Fibroblast of skin of left biceps (primary cell): ENCODE measurements at places on chromosomes 3 and 15.

- no peak for DNase-seq
These were observed 119.8 kb downstream of the TNIK start for GRCh38 chr3:171340434-171340833.

GRCh38 chr3:196609805-196610515 lies 29.5 kb upstream of the NRROS start:
- no peak for DNase-seq

GRCh38 chr3:31232055-31233025 lies 300.4 kb upstream of the STT3B start:
- no peak for DNase-seq

- no peak for DNase-seq
These were observed 13.7 kb downstream of the FAM240A start for GRCh38 chr3:46626039-46626438.

DNA sequence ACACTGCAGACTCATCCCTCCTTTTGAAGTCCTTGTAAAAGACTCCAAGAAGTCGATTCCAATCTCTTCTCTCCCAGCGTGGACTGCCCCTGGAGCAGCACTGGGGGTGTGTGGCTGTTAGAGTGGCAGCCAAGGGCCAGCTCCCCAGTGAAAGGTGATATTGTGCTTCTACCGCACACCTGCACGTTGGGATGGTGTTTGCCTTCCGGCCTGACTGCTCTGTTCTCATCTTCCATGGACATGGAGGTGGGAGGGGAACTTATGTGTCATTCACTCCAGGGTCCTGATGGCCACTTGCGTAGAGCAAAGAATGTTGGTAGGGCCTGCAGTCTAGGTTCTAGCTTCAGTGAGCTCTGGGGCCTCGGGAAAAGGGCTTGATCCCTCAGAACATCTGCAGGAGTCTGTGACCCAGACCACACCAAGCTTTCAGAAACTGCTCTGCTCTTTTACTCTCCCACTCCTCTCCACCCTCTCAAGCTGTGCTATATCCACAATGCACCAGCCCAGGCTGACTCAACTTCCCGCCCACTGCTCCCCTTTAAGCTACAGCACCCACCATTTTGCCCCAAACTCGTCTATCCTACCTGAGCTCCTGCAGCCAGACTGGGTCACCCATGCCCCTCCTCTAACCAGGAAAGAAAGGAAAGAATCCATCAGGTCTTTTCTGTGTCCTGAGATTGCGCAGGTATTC lies 31.3 kb downstream of the LIPC start:
- DNase-seq: no peak

- no peak for DNase-seq
These were observed 267.7 kb downstream of the CHL1 start for GRCh38 chr3:464255-464654.

DNA sequence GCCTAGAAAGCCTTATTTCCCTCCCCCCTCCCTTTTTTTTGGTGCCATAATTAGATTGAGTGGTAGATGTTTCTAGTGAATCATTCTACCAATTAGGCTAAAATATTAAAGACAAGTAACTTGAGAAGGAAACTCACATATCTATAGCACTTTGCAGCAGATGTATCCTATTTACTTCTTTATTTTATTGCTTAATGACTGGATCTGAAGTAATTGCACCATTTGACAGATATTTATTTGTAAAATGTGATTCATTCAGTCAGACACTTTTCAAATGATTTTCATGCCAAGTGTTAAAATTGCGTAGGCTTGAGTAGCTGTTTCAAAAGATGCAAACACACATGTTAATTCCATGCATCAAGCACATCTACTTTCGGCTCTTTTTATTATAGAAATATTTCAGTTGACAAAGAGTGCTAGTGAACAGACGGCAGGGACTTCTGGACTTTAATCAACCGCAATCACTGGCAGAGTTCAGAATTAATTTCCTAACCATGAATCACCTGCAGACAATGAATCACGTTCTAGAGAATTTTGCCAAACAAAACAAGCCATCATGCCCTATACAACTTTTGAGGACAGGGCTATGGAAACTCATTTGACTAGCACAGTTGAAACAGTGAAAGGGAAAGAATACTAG lies 636.8 kb downstream of the MECOM start:
- DNase-seq: peak; percentile 80

- DNase-seq: peak; percentile 77
These were observed 360.8 kb upstream of the PROK2 start for GRCh38 chr3:72145506-72146380.

GRCh38 chr3:40265181-40265580 lies 44.3 kb upstream of the EIF1B start:
- no peak for DNase-seq

GRCh38 chr3:44000586-44000985 lies 241.1 kb upstream of the TOPAZ1 start:
- no peak for DNase-seq

DNA sequence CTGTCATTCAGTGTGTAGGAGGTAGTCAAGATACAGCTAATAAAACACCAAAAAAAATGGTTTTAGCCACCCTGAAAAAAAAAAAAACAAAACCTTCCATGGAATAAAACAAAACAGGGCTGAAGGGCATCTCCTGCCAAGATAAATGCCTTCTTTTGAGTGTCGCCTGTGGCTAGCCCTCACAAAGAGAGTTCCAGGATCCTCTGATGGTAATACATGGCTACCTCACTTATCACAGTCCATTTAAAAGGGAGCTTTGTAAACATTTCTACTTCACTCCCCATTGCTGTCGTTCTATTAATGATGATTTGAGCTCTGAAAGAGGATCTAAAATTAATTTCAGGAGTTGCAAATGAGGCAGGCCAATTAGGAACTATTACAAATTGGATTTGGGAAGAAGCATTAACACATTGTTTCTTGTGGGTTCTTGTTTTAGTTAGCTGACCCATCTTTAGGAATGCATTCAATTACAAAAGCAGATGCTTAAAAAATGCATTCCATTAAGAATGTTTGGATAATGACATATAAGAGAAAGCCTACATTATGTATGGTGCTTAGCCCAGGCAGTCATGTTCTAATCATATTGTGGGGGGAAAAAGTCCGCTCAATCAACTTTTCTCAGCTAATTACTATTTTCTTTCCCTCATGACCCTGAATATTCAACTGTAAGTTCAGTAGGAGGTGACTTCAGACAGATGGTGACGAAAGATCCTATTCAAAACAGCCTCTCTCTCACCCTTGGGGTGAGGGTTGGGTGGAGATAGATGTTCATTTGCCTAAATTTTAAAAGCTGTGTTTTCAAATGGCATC lies 255.1 kb upstream of the WNT5A start:
- DNase-seq: no peak

GRCh38 chr3:168604767-168605166 lies 509.0 kb upstream of the GOLIM4 start:
- DNase-seq: no peak

DNA sequence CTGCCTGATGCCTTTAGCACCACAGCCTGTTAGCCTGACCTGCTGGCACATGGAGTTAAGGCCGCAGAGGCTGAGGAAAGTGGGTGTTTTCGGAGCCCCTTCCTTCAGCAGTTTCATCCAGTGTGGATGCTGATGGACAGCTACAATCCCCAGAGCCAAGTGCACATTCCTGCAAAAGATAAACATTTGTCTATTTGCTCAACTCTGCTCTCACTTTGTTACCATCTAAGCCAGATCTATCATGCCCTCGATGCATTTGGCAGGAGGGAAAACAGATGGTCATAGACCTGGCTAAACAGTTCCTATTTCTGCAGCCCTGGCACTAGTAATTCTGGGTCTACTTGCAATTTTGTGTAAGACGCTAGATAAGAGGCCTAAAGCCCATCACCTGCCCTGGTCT lies 312.9 kb upstream of the RASGRP1 start:
- no peak for DNase-seq

DNA sequence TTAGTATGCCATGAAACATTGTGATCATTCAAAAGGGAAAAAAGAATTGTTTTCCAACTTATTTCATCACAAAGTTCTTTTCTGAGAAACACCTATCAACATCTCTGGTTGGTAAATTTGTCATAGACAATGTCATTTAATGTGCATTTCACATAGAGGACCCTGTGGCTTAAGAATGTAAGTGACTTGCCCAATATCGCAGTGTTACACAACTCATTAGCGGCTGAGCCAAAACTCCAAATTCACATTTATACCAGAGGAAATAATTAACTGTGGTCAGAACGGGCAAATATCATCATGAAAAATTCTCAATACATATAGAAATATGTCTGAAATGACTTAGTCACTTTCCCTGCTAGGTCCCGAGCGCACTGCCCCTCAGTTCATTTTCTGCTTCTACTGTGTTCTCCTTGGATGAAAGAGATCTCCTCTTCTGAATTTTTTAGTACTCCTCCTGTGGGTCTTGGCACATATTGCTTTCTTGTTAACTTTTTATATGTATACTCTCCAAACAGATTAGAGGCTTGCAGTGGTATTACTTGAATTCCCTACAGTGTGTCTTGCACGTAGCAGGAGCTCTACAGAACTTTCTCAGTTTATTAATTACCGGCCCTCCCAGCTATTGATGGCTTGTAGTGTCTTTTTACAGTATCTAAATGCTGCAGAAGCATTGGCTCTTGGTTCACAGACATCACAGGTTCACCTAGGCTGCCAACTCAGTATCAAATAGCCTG lies 33.1 kb downstream of the PTX3 start:
- no peak for DNase-seq

DNA sequence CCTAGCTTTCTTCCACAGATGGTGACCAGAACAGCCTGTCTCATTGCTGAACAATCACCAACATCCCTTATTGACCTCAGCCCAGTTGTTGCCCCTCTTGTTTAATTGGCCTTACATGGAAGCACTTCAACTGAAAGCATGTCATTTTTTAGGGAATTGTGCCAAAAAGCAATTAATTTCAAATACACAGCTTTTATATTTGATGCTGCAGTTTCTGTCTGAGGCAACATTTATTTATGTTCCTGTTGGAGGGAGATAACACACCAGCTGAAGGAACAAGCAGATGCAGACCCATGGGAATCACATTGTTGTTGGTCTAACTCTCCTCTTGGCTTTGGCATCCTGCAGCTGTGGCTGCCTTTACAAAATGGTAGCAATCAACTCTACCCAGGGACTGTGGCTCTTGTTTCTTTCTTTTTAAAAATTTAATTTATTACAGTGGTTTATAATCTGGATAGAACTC lies 498.1 kb upstream of the RGMA start:
- DNase-seq: no peak

GRCh38 chr3:12994607-12995388 lies 78.4 kb downstream of the IQSEC1 start:
- DNase-seq: peak; percentile 25

DNA sequence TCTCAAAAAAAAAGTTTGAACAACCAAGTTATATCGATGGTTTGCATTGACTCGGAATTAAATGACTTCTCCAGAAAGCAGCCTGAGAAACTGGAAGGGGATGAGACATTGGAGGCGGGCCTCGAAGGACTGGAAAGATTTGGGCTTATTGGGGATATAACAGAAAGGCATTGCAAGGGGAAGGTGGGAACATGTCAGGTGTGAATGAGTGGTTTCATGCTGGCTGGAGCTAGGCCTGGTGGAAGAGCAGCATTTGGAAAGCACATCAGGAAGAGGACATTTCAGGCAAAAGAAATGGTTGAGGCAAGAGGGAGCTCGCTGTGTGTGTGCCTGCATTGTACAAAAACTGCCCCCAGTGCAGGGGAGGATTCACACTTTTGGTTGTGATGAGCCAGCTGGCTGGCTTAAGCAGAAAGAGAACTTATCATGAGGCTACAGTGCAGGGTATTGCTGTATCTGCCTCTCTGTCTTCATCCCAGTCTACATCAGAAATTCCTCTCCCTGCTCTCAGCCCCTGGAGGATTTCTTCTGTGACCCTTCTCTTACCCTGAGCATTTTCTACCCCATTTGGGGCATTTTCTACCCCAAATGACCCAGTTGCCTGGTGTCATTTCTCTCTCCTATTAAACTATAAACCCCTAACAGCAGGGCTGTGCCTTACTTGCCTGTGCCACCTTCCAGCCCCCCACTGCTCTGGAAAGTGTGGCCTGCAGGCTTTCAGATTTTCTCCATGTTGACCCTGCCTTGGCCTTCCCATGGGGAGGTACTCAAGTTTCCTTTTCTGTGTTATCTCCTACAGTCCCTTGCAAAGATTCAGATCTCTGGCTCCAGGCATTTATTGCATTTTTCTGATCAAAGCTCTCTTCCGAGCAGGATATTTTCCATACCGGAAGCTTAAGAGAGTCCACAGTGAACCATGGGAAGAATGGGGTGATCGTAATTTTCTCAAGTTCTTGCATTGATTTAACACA lies 64.4 kb upstream of the FLNB start:
- no peak for DNase-seq

DNA sequence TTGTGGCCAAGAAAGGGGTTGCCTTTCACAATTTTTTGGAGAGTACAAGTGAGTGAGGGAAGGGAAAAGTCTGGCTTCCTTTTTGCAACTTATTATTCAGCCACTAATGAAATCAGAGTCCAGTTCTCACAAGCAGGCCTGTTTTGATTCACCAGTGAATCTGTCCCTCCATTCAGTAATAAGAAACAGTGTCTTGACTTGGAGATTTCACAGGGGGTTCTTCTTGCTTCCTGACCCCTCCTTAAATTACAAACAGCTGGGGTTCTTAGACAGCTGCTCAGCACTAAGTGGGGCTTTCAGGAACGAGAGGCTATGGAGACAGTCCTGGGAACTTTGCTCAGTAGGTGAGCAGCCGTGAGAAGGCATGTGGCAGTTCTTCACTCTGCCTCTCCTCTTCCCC lies 24.5 kb downstream of the SEMA3G start:
- DNase-seq: no peak

- DNase-seq: no peak
These were observed 281.3 kb downstream of the FGF12 start for GRCh38 chr3:192445770-192446644.

GRCh38 chr3:59772416-59773408 lies 722.9 kb upstream of the CFAP20DC start:
- no peak for DNase-seq

DNA sequence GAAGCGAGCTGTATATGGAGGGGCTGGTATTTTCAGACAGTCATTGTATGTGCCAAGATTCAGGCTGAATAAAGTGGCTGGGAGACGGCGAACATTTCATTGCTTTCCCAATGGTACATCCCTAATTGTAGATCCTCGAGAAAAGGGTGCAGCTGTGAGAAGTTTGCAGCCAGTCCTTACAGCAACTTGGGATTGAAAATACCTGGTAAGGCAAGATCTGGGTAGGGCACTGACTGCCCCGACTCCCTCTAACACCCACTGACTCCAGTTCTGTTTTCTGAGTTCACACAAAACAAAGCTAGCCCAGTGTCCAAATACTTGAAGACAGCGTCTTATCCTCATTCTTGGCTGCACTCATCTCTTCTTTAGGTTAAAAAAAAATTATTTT lies 63.7 kb downstream of the EDEM1 start:
- DNase-seq: no peak

DNA sequence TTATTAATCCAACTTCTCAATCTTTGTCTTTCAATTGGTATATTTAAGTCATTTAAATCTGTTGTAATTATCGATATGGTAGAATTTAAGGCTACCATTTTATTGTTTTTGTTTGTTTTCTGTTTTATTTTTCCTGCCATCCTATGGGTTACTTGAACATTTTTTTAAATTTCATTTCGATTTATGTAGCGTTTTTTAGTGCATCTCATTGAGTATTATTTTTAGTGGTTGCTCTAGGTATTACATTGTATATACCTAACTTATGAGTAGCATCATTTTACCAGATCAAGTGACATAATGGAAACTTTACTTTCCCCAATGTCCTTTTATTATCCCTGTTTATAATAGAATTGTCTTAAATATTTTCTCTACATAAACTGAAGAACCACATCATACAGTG lies 247.5 kb upstream of the MRPL3 start:
- no peak for DNase-seq

GRCh38 chr3:74518610-74519009 lies 95.8 kb downstream of the CNTN3 start:
- DNase-seq: no peak
